ENCODE measurements at places on chromosomes 1 and 21.
A peak's percentile ranks its signal among the peaks of the same experiment; 100 is the strongest.

GRCh38 chr1:23617084-23617521 lies 57.8 kb upstream of the ID3 start:
- DNase-seq: no peak

DNA sequence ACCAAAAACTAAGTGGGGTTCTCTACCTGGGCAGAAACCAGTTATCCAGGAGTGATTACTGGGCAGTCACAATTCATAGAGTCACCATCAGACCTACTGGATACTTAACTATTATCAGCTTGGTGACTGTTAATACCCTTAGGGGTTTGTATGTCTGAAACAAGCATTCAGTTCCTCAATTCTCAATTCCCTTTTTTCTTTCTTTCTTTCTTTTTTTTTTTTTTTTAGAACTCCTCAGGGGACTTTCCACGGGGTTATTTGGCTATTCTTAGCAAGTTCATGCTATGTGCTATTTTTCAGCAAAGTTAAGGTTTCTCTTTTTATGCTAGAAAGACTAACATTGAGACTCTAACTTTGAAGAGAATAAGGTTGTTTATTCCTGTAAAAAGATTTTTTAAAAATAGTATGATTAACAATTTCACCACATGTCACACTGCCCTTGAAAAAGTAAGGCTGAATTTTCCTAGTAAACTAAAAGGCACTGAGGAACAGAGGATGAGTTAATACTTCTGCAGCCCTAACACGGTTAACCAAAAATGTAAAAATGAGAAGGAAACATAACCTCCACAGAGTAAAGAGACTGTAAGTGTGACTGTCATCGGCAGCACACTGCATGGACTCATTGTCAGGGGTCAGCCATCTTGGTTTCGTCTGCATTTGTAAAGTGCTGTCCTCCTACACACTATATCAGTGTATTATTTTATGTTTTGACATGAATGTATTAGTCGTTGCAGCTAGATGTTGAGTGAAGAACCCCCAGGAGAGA lies 310.2 kb downstream of the NTNG1 start:
- DNase-seq: no peak

DNA sequence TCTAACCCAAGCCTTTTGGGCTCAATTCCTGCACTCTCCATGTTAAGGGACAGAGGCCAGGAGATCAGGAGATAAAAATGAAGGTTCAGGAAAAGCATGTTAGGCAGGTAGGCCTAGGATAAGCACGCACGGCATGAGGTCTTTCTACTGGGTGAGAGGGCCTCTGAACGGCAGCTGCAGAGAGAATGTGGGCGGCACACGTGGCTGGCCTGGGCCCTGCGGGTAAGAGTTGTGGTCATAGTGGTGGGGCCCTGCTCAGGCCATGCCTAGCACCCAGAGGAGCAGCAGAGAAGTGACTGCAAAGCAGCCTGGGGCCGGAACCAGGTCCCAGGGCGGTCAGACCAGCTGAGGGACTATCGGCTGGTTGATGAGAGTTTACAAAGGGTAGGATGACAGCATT lies 7.5 kb upstream of the FOXO6 start:
- DNase-seq: no peak

DNA sequence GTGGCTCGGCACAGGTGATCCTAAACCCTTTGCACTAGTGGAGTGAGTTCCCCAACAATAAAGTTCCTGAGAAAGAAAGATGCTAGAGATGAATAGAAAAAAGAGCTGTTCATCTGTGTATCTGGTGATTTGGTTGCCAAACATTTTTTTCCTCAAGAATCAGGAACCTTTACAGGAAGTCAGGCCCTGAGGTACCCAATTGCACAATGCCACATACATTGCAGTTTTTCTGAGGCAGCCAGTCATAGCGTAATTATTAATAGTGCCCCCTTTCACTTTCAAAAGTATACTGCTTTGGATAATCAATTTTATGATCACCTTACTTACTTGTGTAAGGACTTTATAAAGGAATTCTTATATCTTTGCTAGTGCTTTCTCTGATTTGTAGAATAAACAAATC lies 346.3 kb upstream of the POU3F1 start:
- DNase-seq: no peak

GRCh38 chr1:71357708-71358107 lies 276.9 kb upstream of the ZRANB2 start:
- DNase-seq: no peak

- DNase-seq: no peak
These were observed 87.3 kb upstream of the CTTNBP2NL start for GRCh38 chr1:112308716-112309115.

GRCh38 chr1:7980984-7981383 lies 19.5 kb downstream of the PARK7 start:
- no peak for DNase-seq

DNA sequence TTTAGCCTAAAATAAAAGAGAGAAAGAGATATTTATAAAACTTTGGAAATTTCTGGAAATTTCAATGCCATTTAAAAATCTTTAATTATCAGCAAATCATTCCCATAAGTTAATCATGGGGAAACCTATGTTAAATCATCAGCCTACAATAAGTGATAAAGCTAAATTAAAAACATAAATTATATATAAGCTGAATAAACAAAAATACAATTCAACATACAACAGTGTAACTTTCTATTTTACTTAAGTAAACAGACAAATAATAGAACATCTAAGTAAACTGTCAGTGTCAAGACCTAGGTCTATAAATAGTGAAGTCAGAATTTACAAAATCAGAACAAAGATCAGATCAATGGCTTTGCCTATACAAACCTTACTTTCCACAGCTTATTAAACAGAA lies 57.5 kb downstream of the EPRS1 start:
- DNase-seq: no peak

DNA sequence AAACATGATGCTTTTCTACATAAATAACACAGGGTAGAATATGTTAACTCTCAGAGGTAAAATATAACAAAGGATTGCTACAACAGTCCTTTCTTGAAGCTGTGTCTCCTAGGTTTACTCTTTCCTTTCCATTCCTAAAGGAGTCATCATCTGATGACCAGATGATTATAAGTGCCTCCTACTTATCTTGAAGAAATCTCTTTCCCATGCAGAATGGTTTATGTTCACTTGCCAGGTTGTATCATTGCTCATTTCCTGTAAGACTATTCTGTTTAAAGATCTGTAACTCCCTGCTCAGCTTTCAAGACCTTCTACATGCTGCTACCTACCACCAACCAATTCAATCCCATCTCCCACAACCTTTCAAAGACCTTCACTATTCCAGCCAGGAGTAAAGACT lies 51.5 kb upstream of the PTCH2 start:
- no peak for DNase-seq

- peak; percentile 59 for DNase-seq
These were observed 660 bp downstream of the PGBD5 start for GRCh38 chr1:230425252-230426091.

GRCh38 chr1:173867141-173867752 lies 542 bp downstream of the GAS5 start:
- DNase-seq: no peak

- no peak for DNase-seq
These were observed 25.6 kb upstream of the IER5 start for GRCh38 chr1:181062836-181063428.

DNA sequence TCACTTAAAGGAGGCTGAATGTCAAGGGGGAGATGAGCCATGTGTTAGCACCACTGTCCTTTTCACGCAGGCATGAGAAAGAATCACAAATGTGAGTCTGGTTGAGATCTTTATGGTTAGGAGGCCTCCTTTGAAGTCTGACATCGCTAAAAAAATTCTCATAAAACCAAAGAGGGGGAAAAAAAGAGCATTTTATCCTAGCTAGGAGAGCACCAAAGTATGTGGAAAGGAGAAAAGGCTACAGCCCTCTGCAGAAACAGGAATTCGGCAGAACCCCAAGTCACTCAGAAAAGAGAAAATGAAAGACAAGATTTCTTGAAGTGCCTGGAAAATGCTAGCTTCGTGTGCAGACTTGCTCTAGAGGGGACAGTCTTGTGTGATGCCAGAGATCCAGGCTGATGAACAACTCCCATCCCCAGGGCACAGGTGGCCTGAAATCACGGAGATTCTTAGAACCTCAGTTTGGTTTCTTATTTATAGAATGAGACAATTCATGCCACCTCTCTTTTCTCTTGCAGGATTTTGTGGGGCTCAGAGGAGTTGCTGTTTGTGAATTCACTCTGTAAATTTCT lies 61.5 kb downstream of the RUNX1 start:
- DNase-seq: no peak

GRCh38 chr1:219708919-219709543 lies 96.1 kb upstream of the ZC3H11B start:
- no peak for DNase-seq

DNA sequence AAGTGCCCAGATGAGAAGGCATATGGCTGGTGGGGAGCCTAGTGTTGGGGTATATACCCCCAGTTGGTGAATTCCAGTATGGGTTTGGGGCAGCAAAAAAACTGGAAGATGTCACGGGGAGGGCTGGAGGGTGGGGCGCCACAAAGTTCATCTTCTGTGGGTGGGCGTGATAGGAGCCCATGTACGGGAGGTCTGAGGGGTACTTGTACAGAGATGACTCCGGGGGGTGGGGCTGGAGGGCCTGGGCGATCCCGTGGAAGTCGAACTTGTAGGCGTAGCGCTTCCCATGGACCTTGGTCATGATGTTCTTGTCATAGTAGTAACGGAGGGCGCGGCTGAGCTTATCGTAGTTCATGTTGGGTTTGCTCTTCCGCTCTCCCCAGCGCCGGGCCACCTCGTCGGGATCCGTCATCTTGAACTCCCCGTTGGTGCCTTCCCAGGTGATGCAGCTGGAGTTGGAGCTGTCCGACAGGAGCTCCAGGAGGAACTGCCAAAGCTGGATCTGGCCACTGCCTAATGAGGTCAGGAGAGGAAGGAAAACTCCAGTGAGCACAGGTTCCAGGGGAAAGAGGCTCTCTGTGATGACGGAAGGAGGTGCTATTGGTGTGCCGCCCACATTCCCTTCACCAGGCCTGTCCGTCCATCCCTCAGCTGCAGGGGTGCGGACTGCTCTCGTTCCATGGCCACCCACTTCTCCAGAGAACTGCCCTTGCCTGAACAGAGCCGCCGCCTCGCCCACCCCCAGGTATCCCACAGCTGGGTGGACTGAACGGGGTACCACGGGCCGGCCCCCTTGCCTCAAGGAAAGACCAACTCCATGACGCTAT lies 114.7 kb downstream of the ERG start:
- no peak for DNase-seq

DNA sequence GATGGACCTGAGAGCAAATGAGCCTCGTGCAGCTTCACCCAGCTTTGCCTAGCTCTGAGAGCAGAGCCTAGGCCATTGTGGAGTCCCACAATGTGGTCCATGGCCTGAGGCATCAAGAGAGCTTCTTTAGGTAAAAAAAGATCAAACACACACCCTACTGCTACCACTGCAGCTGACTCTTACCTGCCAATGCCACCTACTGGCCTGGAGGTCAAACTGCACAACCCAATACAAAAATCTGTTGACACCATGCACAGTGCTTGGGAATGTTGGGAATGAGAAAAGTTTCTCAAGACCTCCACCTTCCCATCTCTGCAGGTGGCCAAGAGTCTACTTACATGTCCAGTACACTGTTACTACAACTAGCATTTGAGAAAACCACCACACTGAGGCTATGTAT lies 60.6 kb downstream of the UCHL5 start:
- DNase-seq: no peak

DNA sequence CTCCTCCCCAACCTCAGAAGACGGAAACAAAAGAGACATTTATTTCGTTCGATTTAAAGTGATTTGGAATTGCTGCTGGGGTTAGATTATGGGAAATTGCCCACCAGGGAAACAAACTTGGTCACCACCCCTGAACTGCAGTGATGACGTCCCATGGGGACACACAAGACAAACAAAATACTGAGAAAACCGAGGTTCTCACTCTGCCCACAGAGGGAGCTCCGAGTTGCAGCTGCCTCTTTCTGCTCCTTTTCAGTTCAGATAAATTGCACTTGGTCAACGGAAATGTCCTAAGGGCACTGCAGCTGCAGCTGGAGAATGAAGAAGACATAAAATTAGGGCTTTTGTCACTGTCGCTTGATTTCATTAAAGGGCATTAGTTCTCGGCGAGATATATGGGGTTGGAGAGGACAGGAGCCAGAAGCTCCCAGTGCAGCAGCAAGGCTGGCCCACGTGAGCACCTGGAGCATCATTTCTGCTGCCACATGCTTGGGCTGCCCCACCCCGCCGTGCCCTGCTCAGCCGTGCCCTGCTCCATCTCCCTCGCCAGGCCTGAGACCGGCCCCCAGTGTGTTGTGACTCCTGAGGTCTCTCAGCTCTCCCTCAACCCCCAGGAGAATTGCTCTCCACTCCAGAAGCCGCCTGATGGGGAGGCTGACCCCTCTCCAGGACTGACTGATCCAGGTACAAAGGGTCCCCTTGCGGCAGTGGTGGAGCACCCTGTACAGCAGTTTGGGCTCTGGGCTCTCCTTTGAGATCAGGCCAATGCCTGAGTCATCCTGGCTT lies 231.7 kb upstream of the AJAP1 start:
- no peak for DNase-seq

GRCh38 chr1:77671836-77672235 lies 10.6 kb downstream of the ZZZ3 start:
- DNase-seq: no peak

DNA sequence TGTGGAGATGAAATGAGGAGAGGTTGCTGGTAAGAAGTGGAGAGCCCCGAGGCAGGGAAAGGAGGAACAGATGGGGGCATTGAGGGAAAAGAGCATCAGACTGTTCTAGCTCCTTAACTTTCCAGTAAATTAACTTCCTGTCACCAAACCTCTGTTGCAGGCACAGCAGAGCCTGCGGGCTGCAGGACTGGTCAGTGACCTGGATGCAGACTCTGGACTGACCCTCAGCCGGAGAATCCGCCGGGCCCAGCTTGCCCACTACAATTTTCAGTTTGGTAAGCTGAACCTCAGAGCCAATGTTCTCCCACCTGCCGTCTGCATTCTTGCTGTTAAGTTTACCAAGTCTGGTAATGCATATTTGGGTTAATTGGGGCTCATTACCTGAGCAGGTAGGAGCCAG lies 2.5 kb upstream of the ECM1 start:
- DNase-seq: no peak

GRCh38 chr1:152487871-152488270 lies 22.7 kb upstream of the LCE5A start:
- DNase-seq: no peak

- DNase-seq: no peak
These were observed 1.4 kb downstream of the ORC1 start for GRCh38 chr1:52402860-52403240.

DNA sequence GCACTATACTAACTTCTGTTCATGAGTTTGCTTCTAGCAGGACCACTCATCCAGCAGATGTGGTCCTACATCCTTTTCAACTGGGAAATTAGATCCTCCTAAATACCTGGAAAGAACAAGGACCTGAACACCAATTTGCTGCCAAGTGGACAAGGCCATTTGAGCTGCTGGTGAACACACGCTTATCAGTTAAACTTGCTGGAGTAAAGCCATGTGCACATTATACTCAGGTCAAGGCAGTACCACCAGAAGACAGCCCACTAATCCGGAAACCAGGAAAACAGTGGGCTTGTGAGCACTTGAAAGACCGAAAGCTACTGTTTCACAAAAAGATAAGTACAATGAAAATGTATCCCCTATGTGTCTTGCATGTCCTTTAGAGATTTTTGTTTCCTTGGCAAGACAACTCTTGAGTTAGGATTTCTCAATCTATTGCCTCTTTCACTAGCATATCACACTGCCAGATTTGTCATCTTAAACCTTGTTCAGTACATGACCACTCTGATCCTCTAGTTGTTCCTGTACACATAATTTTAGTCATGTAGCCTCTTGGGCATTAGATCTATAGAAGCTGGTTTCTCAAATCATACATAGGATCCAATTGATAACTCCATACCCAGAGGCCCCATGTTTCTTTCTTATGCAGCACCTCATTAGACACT lies 4.5 kb upstream of the REN start:
- DNase-seq: no peak

- no peak for DNase-seq
These were observed 130.6 kb downstream of the MRPS6 start for GRCh38 chr21:34203851-34204420.
